Stimulated activated CD4-positive, alpha-beta T cell treated with anti-CD3 and anti-CD28 coated beads, Interleukin-12 subunit alpha, Interleukin-12 subunit beta, amount 100 ng/mL, for 24 hours (primary cell): ENCODE measurements at places on chromosomes 13 and 19.

DNA sequence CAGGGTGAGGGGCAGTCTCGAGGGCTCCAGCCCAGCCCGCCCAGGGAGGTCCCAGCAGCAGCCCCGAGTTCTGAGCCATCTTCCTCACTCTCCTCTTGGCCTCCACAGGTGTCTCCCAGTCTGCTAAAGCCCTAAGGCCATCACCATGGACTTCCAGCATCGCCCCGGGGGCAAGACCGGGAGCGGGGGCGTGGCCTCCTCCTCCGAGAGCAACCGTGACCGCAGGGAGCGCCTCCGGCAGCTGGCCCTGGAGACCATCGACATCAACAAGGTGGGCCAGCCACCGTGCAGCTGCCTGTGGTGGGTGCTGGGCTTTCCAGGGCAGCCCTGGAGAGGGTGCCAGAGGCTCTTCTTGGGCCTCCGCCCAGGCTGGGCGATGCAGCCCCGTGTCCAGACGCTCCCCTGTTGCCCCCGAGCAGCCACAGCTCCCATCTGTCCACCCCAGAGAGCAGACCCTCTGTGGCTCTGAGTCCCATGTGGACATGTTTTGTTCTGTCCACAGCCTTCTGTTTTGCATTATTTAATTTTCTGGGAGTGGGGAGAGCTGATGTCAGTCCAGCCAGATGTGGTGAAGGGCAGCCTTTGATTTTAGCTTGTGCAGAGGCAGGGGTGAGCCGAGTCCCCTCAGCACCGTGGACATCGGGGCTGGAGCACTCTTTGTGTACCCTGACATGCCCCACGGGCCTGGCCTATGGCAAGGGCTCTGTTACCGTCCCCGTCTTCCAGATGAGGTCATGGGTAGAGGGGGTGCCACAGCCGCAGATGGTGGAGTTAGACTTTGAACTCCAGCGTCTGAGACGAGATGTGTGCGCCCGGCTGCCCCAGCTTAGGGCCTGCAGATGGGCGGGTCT is 5.6 kb upstream of the AMH start:
- DNase-seq: no peak

DNA sequence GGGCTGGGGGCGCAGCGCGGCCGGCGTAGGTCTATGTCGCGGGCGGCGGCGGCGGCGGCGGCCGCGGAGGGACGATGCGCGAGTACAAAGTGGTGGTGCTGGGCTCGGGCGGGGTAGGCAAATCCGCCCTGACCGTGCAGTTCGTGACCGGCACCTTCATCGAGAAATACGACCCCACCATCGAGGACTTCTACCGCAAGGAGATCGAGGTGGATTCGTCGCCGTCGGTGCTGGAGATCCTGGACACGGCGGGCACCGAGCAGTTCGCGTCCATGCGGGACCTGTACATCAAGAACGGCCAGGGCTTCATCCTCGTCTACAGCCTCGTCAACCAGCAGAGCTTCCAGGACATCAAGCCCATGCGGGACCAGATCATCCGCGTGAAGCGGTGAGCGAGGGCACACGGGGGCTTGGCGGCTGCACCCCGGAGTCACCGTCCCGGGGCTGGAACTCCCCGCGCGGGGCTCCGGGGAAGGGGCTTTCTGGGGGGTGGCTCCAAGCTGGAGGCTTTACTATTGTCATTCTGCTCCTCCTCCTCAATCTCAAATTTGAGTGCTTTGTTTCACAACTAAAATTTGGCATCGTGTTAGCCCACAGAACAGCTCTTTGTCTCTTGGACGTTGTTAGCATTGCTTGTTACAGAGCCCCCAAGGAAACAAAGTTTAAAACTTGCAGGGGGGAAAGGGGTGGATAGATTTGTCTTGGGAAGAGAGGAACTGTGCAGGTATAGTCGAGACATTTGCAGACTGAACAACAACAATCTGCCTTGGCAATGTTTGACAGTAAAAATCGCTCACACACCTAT is 630 bp downstream of the RAP2A start:
- peak; percentile 9 for DNase-seq

DNA sequence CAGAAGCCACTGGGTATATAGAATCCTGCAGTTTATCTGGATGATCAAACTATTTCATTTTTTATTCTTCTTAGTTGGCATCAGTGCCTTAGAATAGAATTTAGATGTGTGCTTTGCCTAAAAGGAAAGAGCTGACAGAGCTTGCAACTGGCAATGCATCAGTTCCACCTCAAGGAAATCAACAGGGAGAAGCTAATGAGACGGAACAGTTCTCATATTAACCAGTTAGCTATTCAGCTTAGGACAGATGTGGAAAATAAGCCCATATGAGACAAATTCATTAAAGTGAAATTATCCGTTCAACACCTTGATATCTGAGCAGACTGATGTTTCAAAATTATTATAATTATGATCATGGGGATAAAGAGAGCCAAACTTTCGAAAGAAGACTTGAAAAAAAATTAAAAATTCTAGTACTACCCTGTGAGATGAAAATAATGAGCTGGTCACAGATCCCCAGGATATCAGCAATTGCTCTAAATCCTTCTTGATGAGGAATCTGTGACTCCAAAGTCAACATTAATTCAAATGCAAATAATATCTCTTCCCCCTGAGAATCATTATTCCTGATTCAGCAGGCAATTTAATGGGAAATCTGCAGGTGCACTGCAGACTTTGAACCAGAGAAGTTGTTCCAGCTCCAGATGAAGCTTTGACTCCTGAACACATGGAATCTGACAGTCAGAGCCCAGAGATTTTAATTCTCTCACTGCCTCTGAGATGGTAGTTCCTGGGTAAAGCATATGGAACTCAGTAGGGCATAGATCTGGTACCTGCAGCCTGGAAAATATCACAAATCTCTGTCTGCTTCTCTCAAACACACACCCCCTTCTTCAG is 486.8 kb downstream of the FOXO1 start:
- no peak for DNase-seq

- no peak for DNase-seq
Measured at GRCh38 chr19:12888006-12888603, 1.1 kb upstream of the KLF1 start.

DNA sequence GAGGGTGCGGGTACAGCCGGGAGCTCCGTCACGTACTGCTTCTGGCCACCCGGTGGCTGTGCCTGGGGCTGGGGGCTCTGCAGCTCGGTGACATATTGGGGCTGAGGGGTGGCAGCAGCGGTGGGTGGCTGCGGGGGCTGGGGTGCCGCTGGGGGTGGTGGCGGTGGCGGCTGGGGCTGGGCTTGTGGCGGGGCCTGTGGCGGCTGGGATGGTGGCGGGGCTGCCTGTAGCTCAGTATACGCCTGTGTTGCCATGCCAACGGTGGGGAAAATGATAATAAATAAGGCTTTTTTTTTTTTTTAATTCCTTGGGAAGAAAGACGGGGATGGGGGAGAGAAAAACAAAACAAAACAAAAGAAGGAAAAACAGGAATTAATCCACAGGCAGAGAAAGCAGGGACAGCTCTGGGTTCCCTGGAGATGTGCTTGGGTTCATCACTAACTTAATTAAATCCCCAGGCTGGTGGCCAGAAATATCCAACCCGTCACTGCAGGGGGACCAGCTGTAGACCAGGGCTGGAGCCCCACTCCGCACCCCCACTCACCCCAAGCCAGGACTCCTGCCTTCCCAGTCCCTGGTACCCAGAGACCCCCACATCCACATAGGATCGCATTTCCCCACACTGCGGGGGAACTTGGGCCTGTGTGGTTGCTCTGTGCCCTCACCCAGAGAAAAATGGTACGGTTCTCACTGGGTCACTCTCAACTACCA is 12.4 kb downstream of the RFX1 start:
- DNase-seq: no peak

GRCh38 chr19:5893296-5893903 is 10.2 kb downstream of the NDUFA11 start:
- DNase-seq: no peak

GRCh38 chr13:104798486-104798885 is 1732.3 kb upstream of the SLC10A2 start:
- no peak for DNase-seq

DNA sequence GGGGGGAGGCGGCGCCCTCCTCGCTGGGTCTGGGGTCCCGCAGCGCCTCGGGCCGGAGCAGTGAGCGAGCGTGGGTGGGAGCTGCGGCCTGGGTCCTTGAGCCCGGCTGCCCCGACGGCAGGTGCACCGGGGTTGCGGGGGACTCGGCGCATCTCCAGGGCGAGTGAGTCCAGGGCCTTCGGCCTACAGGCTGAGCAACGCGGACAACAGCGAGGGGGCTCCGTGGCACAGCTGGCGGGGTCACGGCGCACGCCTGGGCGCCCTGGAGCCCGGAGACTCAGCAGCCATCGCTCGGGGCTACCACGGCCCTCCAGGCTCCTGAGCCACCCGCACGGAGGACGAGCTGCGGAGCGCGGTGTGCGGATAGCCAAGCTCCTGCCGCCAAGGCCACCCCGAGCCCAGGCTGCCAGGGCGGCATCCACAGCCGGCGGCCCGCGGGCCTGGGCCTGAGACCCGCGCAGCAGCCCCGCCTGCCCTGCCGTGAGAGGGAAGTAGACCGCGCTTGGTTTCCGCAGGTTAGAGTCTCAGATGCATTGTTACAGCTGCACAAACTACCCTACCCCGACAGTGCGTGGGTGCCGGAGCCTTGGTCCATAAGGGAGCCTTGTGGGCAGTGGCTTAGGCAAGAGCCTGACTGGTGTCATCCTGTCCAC is 253.9 kb upstream of the SGCG start:
- no peak for DNase-seq

DNA sequence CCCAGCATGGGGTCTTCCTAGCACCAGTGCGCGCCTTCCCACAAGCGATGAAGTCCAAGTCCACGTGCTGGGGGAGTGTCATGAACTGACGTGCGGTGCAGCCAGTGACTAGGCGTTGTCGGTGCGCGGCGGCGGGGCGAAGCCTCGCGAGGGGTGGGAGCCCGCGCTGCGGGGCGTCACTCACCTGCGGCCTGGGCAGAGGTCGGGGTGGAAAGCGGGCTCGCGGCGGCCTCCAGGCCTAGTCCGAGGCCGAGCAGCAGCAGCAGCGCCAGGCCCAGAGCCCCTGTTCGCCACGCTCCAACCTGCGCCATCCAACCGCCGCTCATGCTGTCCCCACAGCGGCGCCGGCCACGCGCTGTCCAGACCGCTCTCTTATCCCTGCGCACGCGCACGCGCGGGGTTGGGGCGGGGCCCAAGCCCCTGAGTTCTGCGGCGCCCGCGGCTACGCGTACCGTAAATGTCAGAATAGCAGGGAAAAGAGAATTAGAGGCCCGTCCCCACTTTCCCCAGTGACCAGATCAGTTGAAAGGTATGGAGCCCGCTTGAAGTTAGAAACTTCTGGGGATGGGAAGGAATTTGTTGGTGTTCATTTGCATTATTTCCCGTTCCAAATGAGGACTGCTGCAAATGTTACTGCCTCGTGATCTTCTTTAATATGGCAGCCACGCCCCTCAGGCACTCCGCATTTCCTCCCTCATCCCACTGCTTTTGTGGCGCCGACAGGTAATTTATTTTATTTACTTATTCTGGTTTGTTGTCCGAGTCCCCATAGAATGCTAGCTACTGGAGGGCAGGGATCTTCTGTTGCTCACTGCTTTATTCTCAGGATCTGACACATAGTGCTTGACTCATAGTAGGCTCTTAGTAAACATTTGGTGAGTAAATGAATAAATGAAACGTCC is at the start of gene CD320:
Gene CD320, minus strand, starts transcription at position 394 of the 902 bp plus-strand sequence. Its CDS starts 68 bp downstream, at position 326.
- peak; percentile 74 for DNase-seq

GRCh38 chr19:35704218-35704617 is at the start of gene ZBTB32:
Gene ZBTB32 (plus strand): TSS chr19:35704558. CDS start chr19:35714627, 10,069 bp downstream.
- DNase-seq: no peak

DNA sequence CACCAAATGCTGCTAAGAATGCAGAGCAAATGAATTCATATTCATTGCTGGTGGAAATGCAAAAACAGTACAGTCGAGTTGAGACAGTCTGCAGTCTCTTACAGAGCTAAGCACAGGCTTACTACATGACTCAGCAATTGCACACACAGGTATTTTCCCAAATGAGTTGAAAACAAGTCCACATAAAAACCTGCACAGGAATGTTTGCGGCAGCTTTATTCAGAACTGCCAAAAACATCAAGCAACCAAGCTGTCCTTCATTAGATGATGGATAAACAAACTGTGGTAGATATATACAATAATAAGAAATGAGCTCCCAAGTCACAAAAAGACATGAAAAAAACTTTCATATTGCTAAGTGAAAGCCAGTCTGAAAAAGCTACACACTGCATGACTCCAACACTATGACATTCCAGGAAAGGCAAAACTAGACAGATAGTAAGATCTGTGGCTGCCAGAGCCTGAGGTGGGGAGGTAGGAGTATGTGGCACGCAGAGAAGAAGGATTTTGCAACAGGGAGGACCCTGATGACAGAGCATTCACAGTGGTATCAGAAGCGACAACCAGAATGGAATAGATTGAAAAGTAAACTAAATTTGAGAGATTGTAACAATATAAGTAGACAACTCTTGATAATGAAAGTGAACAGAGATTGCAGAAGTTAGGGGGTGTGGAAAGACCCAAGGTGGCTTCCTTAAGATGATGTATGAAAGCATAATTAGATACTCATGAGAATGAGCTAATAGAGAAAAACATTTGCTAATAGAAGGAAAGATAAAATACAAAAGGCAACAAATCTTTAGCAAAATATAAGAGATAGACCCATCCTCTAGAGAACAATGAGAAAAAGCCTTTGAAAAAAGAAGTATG is 52.7 kb downstream of the TSC22D1 start:
- DNase-seq: no peak

GRCh38 chr19:10074153-10074552 is 12.0 kb upstream of the SHFL start:
- DNase-seq: peak; percentile 36

- no peak for DNase-seq
Measured at GRCh38 chr13:95862408-95862807, 185.5 kb downstream of the DNAJC3 start.

DNA sequence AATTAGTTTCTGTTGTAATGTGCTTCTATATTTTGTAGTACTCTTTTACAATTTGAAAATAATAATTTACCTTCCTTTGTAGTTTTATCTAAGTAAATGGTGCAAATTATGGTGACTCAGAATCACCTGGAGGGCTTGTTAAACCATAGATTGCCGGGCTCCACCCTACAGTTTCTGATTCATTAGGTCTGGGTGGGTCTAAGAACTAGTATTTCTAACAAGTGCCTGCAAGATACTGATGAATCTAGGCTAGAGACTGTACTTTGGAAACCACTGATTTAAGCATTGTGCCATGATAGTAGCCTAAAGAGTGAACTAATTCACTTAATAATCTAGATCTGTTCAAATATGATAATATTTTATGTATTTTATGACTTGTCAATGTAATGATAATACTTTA is 437.4 kb upstream of the SPRY2 start:
- no peak for DNase-seq

GRCh38 chr13:60226507-60226906 is 62.8 kb upstream of the DIAPH3 start:
- no peak for DNase-seq

DNA sequence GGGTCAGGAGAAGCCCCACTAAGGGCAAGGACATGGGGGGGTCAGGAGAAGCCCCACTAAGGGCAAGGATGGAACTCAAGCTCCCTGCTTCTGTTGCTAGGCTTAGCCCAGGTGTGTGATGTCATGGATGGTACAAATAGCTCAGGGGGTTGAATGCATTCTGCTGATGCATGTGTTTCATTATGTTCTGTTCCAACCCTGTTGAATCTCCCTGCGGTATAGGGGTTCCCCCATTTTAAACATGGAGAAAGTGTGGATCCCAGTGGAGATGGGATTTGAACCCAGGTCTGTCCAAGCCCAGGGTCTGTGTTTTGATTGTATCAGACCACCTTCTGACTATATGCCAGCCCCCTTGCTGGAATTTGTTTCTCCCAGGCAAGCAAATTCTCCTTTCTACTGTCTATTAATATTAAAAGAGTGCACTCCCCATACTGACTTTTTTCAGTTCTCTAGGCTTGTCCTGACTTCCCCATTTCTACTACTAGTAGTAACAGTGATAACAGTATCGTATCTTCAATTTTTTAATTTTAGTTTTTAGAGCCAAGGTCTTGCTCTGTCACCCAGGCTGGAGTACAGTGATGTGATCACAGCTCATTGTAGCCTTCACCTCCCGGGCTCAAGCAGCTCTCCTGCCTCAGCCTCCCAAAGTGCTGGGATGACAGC is 6.7 kb downstream of the ZNF865 start:
- no peak for DNase-seq
